NCI-H446 treated with DMSO at 0.1 percent for 48 hours (cell line): ENCODE measurements at places on chromosomes 4 and X.

DNA sequence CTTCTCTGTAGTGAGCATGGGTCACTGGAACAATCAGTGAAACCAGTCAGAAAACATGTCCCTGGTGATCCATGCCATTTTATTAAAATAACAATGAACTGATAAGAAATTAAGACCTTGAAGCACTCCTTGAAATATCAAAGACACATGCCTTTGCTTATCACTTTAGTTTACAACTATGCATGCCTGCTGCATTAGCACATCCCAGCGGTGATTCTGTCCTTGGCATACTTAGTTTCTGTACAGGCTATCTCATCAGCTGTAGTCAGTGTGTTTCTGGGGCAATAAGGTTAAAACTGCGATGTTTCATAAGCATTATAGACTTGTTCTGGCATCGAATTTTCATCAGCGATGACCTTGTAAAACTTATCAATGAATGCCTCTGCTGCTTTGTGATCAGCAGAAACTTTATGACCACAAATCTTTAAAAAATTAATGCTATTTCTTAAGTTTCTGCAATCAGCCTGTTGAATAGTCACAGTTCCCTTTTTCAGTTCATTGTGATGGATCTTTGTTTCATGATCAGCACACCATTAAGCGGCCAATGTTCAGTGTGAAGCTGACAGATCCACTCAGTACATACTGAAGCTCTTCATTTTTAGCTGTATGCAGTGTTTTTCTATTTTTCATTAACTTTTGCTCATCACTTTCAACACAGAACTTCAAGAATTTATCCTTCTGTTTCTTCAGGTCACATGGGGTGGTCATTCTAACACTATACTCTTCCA is 150.5 kb downstream of the RNF150 start:
- DNase-seq = no peak

- no peak for DNase-seq
Measured at GRCh38 chr4:85808864-85809263, 333.9 kb downstream of the ARHGAP24 start.

GRCh38 chr4:159764343-159764952 is 661.6 kb downstream of the RAPGEF2 start:
- DNase-seq = peak; percentile 30

GRCh38 chr4:150510176-150510865 is 71.6 kb upstream of the MAB21L2 start:
- DNase-seq = no peak

DNA sequence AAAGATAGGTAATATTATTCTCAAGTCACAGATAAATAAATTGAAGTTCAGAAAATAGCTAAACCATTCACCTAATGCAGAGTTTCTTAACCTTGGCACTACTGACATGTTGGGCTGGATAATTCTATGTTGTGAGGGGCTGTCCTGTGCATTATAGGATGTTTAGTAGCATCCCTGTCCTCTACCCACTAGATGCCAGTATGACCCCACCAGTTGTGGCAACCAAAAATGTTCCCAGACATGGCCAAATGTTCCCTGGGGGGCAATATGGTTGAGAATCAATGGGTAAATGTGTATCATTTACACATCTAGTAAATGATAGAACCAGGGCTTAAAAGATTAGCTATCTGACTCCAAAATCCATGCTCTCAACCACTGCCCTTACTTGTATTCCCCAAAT is 140.9 kb downstream of the COL4A6 start:
- DNase-seq = no peak

GRCh38 chrX:132373610-132374009 is 115.2 kb downstream of the MBNL3 start:
- DNase-seq = no peak
